ENCODE measurements at places on chromosomes 5 and 9. TPM values are rescaled to one million over a fixed set of nuclear protein-coding genes. Genes with fewer than 3 reads are reported as not detected.

ZNF454 gene
- under 0.01 TPM for total RNA-seq

- H3K27ac ChIP-seq, result no peak overlapping the region
- no peaks in the 10 kb centered on the region for H3K4me1 ChIP-seq
- H3K4me3 ChIP-seq, result no peak overlapping the region
- DNase-seq, result no peak
Observed at GRCh38 chr9:17204611-17205152, 69.8 kb downstream of the CNTLN start.

DNA sequence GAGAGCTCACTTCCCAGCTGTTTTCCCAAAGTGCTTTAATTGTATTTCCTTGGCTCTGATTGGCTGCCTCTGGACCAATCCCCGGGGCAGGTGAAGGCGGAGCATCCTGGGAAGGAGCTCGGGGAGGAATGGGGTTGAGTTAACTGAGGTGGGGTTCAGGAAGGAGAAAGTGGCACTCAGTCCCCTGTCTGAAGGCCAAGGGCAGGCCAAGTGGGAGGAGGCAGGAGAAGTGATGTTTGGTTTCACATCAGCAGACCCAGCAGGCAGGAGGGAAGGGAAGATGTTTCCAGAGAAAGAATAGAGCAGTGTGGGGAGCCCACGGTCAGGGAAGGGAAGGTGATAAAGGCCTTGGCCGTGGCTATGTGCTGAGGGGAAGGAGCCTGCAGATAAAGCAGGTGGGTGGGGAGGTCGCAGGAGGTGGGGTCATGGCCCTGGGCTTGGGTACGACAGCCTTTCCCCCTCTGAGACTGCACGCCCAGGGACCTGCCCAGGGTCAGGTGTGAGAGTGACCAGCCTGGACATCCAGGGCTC, 3.1 kb downstream of the TSPAN17 start:
- peaks cover 10% of the 10 kb centered on the region for H3K36me3 ChIP-seq
- H3K27me3 ChIP-seq, result no peaks in the 10 kb centered on the region
- H3K4me1 ChIP-seq, result peaks cover 12% of the 10 kb centered on the region

GRCh38 chr9:90726215-90726614, 75.4 kb upstream of the SYK start:
- H3K4me1 ChIP-seq, result no peaks in the 10 kb centered on the region
- no peak for DNase-seq
- H3K36me3 ChIP-seq, result no peaks in the 10 kb centered on the region
- no peak overlapping the region for H3K4me3 ChIP-seq
- H3K27me3 ChIP-seq, result no peaks in the 10 kb centered on the region

Data from IMR-90 (cell line).